ENCODE measurements at places on chromosomes 4 and X. TPM values are rescaled to one million over a fixed set of nuclear protein-coding genes. Genes with fewer than 3 reads are reported as not detected.

- DNase-seq = no peak
Observed at GRCh38 chr4:188949596-188949995, 810.4 kb downstream of the TRIML1 start.

The DMP1 gene
- total RNA-seq = not detected

GRCh38 chrX:13430136-13430827 is 110.4 kb upstream of the ATXN3L start:
- DNase-seq = no peak

DNA sequence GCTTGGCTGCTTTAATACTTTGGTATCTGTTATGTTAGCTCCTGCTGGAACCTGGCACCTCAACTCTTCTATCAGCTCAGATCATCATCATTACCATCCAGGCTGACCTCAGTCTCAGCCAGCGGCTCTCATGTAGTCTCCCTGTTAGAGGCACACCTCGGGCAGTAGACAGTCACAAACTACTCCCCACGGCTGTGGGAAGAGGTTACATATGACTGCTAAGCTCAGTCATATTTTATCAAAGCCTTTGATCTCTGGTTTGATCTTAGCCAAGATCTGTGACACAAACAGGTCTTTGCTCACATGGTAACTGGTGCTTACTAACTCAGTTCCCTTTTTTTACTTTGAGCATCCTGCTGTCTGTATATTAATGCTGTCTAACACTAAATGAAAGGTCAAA is 384.9 kb downstream of the CENPC start:
- DNase-seq = no peak

DNA sequence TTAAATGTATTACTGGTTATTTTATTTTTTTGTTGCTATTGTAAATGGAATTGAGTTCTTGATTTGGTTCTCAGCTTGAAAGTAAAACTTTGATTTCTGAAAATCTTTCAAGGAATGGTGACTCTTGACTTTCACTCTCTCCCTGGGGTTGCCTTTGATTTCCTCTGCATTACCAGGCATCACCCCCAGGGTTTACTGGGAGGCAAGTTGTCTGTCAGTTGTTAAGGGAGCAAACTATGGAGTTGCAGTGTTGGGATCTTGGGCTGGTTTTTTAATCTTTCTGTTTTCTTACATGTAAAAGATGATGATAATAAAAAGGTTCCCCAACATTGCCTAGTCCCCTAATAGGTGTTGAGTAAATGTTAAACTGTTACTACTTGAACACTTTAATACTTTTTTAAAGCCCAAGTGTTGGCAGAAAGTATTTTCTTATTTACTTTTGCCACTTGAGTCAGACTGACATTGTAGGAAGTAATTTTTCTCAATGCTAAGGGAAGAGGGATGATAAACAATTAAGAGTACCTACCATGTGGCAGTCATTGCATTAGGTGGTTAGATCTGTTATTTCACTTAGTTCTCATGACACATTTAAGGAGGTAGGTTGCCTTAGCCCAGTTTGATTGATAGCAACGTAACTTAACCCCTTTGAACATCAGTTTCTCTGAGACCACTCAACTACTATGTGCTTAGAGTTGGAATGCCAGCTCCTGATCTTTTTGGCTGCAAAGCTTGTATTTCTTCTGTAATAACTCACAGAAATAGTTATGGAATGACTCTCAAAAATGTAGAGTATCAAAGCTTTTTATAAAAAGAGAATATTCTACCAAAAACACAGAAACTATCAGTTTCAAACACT is 67.1 kb downstream of the DCLK2 start:
- no peak for DNase-seq

DNA sequence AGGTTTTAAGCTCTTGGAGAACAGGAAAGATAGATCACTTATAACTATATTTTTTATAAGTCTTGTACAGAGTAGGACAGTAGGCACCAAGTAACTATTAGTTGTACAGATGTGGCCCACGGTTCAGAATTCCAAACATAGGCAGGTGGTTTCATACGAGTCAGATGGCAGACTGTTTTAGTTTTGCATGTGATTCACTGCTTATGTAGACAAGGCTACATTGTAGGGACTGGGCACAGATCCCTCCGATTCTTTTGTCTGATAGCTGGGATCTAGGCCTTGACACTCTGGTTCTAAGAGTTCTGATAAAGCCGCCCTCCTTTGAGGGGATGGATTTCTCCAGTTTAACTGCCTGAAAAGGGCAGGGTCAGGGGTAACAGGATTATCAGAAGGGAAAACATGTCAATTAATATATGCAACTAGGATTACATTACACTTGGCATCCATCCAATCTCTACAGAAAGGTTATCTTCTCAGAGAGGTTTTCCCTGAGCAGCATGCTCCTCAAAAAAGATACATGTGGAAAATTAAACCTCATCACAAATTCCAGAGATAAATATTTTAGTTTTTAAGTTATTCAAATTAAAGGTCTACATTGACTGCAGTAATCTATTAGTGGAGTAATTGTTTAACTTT is 87.8 kb downstream of the SPRY1 start:
- DNase-seq = no peak

DNA sequence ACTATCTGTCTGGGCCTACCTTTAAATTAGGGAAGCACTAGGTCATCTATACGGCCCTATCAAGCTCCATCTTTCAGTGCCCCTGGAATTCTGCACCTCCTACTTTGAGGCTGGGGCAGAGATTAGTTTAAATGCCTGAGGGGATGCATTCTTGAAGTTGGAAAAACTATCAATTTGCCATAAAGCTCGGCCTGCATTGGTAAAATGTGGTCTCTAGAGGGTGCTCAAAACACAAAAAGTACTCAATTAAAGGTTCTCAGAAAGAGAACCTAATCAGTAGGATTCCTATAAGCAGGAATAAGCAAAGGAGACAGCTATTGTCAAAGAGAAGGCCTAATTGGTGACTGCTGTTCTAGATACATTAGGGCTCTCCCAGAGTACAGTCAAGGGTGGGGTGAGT is 111.7 kb downstream of the AMER1 start:
- DNase-seq = peak; percentile 12

- DNase-seq = peak; percentile 1
Observed at GRCh38 chrX:93875621-93876282, 201.7 kb downstream of the FAM133A start.

- no peak for DNase-seq
Observed at GRCh38 chrX:42624524-42624923, 153.4 kb downstream of the PPP1R2C start.

DNA sequence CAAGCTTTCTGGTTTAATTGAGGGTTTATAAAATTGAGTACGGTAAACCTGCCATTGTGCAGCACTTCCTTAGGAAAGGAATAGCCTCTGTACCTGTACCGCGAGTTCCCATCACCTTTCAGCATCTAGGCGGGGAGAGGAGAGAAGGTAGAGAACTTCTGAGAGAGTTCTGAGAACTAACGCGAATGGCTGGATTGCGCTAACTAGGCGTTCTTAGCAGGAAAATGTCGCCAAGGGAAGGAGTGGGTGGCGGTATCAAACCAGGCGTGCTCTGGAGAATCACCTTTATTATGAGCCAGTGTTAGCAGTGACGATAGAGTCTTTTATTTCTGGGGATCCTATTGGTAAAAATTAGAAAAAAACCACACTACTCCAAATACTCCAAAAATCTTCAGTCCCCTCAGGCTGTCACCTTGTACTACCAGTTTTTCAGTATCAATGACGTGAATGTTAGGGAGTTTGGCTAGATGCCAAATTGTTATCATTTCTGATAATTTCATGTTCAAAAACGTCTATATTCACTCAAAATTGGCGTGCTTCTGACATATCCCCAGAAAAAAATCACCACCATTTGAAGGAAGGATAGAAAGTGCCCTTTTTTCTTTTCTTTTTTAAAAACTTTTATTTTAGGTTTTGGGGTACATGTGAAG is 1.4 kb downstream of the UGT8 start:
- DNase-seq = no peak

DNA sequence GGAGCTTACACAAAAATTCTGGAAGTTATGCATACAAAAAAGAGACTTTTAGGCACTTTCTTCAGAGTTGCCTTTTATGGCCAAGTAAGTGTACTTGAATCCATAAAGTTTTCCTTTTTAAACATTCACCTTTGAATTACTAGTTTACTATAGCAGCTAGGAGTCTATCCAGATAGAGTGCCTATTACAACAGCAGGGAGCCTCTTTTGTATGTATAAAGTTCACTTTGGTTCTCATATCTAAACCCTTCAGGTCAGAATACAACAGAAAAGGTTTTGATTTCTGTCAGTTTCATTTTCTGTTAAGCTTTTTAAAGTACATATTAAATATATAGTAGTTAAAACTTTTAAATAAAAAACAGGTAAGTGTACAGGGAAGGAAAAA is 51.4 kb upstream of the IL13RA1 start:
- no peak for DNase-seq

DNA sequence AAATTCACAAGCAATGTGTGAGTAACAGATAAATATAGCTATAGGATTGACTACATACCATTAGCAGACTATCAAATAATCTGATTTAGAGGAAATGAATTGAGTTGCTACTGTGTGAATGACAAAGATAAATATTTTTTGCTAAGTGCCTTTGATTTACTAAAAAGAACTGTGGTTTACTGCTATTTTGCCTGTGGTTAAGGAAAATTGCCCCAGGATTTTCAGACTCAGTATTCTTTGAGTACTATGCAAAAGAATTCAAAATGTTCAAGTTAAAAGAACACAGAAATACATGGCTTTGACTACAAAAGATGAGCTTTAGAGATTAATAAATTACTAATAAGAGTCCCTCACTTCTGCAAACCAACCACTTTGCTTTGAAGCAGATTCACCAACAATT is 853.8 kb downstream of the ADGRL3 start:
- DNase-seq = no peak

The GRPEL1 gene
- 31.5 TPM for total RNA-seq

The IL13RA2 gene
- 67.6 TPM for total RNA-seq
